MCF 10A (cell line): ENCODE measurements at places on chromosomes 7 and 10. TPM values are rescaled to one million over a fixed set of nuclear protein-coding genes. Genes with fewer than 3 reads are reported as not detected.

The PILRA gene
- total RNA-seq: 0.65 and 1.6 TPM in 2 replicates

The HABP2 gene
- total RNA-seq: not detected in 2 replicates

The PIK3AP1 gene
- total RNA-seq: not detected in 2 replicates

The RASA4 gene
- 2.1 and 4.0 TPM in 2 replicates for total RNA-seq

The AKR1E2 gene
- total RNA-seq: 0.29 TPM in 1 of 2 replicates, not detected in the other

The NRCAM gene
- 1.1 and 1.2 TPM in 2 replicates for total RNA-seq

The GHRHR gene
- not detected in 2 replicates for total RNA-seq

GRCh38 chr7:129270077-129270476, 45.2 kb downstream of the AHCYL2 start:
- H3K27ac ChIP-seq: no peak overlapping the region
- H3K36me3 ChIP-seq: peaks cover 6% of the 10 kb centered on the region
- peaks cover 5% of the 10 kb centered on the region for H3K4me1 ChIP-seq
- H3K27me3 ChIP-seq: no peaks in the 10 kb centered on the region

DNA sequence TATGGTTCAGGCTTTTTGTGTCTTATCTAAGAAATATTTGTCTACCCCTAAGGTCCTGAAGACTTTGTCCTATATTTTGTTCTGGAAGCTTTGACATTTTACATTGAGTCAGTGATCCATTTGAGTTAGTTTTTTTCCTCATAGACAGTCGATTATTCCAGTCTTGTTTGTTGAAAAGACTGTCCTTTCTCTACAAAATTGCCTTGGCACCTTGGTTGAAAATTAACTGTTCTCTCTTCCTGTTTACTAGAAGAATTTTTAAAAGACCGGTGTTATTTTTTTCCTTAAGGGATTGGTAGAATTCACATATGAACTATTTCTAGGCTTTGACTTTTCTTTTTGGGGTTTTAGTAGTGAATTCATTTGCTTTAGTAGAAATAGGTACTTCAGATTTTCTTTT, 12.0 kb downstream of the PLEKHA1 start:
- H3K4me1 ChIP-seq: peaks cover 22% of the 10 kb centered on the region
- H3K4me3 ChIP-seq: no peak overlapping the region
- H3K27ac ChIP-seq: no peak overlapping the region
- DNase-seq: no peak
- no peaks in the 10 kb centered on the region for H3K27me3 ChIP-seq

GRCh38 chr10:53719658-53720057, 947.1 kb upstream of the MBL2 start:
- H3K4me1 ChIP-seq: no peaks in the 10 kb centered on the region
- no peaks in the 10 kb centered on the region for H3K27me3 ChIP-seq
- H3K4me3 ChIP-seq: no peak overlapping the region
- DNase-seq: no peak

DNA sequence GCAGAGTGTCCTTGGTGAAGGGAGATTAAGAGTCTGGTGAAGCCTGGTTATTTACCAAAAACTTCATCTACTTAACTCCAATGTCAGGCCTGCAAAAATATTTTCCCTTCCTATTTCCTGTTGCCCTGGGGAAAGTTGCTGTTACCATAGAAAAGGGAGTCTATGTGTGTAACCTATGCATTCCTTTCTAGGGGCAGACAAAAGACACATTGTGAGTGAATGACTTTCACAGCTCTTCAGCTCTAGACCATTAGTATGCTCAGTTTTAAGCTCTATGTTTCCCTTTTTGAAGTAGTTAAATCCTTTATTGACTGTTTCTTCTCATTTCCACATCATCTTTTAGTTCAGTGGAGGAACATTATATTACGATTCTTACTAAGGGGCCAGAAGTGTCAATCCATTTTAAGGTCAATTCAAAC, 45.6 kb upstream of the SGCE start:
- DNase-seq: no peak
- no peak overlapping the region for H3K27ac ChIP-seq
- peaks cover 22% of the 10 kb centered on the region for H3K4me1 ChIP-seq
- H3K4me3 ChIP-seq: no peak overlapping the region

- peak; percentile 78 for DNase-seq
- H3K4me1 ChIP-seq: peaks cover 10% of the 10 kb centered on the region
- H3K27ac ChIP-seq: peak overlapping the region; percentile 98
- no peaks in the 10 kb centered on the region for H3K36me3 ChIP-seq
- H3K27me3 ChIP-seq: no peaks in the 10 kb centered on the region
These were observed 6.6 kb upstream of the TPK1 start for GRCh38 chr7:144842377-144842851.

DNA sequence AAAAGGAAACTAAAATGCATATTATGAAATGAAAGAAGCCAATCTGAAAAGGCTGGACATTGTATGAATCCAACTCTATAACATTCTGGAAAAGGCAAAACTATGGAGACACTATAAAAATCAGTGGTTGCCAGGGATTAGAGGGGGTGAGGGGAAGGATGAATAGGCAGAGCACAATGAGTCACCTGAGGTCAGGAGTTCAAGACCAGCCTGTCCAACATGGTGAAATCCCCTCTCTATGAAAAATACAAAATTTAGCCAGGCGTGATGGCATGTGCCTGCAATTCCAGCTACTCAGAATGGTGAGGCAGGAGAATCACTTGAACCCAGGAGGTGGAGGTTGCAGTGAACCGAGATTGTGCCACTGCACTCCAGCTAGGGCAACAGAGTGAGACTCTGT, 324.8 kb upstream of the PHYHIPL start:
- peaks cover 4% of the 10 kb centered on the region for H3K4me1 ChIP-seq
- H3K4me3 ChIP-seq: no peak overlapping the region
- no peak overlapping the region for H3K27ac ChIP-seq
- no peaks in the 10 kb centered on the region for H3K36me3 ChIP-seq
- H3K27me3 ChIP-seq: no peaks in the 10 kb centered on the region
- peak; percentile 40 for DNase-seq

- no peak for DNase-seq
- H3K27ac ChIP-seq: no peak overlapping the region
- H3K4me3 ChIP-seq: no peak overlapping the region
These were observed 48.0 kb downstream of the CUX1 start for GRCh38 chr7:101865455-101865854.

DNA sequence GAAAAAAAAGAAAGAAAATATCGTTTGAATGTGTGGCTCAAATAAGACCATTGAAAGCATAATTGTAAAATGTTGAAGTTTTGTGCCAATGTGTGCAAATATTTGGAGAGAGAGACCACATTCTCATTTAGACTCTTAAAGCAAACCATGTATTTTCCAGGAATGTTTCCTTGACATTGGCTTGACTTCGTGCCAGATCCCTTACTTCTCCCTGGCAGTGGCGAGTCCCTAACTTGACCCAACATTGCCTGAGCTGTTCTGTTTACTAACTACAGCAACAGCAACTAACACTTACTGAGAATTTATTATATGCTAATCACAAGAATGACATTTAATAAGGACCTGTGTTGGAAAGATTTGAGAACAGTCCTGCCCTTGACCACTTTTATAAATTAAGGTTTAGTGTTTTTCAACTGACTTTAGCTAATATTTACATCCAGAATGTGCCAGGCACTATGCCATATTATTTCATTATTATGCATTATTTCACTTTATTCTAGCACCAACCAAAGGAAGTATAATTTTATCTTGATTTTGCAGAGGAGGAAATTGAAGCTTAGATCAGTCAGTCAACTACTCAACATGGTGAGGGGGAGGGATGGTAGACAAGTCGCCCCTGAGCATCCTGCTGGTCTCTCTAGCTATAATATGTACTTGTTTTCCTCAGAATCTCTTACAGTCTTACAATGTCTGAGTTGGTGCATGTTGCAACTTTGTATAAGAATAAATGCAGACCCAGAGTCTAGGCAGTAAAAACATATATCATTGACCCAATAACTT, 29.7 kb downstream of the ZNF467 start:
- peaks cover 6% of the 10 kb centered on the region for H3K36me3 ChIP-seq
- no peak for DNase-seq
- no peak overlapping the region for H3K4me3 ChIP-seq
- H3K27ac ChIP-seq: no peak overlapping the region
- H3K27me3 ChIP-seq: no peaks in the 10 kb centered on the region

DNA sequence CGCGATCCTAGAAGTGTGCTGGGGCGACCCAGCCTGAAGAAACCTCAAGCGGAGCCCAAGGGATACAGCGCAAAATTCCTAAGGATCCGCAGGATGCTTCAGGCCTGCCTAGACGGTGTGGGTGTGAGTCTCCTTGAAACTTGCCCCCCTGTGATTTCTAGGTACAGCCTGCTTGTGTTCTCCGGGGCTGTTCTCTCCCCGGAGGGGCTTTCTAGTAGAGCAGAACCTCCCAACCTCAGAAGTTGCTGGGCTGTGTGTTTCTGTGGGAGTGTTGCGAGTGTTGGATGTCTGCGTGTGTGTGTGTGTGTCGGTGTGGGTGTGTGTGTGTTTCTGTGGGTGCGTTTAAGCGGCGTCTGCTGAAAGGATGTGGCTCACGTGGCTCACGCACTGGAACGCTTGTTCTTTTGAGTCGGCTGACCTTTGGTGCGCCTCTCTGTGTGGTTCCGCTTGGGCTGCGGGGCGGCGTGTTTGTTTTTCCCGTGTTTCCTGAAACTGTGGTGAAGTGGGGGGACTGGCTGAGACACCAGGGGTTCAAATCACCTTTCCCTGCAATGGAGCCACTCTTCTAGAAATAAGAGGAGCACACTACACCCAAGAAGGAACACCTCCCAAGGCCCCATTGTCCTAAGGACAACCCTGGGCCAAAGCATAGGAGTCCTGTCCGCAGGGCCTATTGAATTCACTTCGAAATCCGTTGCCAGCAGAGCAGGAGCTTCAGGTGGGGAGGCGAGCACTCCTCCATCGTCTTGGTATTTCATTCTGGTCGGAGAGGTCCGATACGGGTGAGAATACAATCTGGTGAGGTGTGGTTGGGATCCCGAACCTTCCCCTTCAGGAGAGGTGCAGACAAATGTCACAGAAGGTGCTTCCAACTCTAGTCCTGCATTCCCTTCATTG, 25.1 kb upstream of the ZNF273 start:
- no peak overlapping the region for H3K4me3 ChIP-seq
- H3K27me3 ChIP-seq: no peaks in the 10 kb centered on the region
- no peak overlapping the region for H3K27ac ChIP-seq

GRCh38 chr7:35379481-35379880, 125.6 kb upstream of the TBX20 start:
- no peak for DNase-seq
- peaks cover 12% of the 10 kb centered on the region for H3K27me3 ChIP-seq
- H3K4me1 ChIP-seq: no peaks in the 10 kb centered on the region

DNA sequence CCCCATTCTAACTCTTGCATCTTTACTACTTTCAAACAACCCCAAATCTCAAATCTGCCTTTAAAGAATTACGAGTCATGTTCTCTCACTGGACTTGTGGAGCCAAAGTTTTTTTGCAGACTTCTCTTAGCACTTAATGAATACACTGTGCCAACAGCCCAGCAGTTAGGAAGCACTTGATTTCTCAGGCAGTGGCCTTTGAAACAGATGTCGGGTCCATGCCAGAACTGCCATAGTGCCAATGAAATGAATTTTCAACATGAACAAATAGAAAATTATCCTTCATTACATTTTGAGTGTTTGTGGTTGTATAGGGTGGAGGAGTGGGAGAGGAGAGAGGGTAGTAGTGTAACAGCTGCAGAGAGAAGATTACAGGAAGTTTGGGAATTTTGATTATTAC, 5.9 kb downstream of the BORCS7 start:
- H3K4me3 ChIP-seq: no peak overlapping the region
- peaks cover 7% of the 10 kb centered on the region for H3K4me1 ChIP-seq
- DNase-seq: no peak
- peaks cover 23% of the 10 kb centered on the region for H3K36me3 ChIP-seq

DNA sequence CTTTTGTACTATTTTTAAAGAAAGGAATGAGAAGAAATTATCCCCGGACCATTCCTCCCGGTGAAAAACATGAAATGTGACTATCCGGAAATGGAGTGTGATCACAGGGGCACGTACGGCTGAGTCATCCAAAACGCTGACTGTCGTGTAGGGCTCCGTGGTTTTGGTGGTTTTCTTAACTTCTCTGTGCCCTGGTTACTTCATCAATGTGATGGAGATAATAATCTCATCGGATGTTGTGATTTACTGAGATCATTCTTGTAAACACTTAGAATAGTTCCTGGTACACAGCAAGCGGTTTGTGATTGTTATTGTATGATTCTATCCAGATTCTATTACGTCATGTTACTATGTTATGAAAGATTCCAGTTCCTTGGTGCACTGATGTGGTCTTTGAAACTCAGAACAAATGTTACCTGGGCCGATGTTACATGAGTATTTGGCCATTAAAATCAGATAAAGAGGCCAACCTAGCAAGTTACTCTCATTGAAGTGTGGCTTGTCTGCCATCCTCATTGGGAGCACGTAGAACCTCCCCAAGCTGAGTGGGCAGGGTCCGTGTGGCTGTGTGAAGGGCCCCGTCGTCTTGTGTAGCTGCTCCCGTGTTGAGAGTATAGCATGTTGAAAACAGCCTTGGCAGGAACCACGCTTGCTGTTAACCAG, 99.5 kb downstream of the CAMK1D start:
- H3K27ac ChIP-seq: peak overlapping the region; percentile 93
- H3K4me3 ChIP-seq: peak overlapping the region; percentile 53
- peaks cover 12% of the 10 kb centered on the region for H3K27me3 ChIP-seq
- peak; percentile 76 for DNase-seq

DNA sequence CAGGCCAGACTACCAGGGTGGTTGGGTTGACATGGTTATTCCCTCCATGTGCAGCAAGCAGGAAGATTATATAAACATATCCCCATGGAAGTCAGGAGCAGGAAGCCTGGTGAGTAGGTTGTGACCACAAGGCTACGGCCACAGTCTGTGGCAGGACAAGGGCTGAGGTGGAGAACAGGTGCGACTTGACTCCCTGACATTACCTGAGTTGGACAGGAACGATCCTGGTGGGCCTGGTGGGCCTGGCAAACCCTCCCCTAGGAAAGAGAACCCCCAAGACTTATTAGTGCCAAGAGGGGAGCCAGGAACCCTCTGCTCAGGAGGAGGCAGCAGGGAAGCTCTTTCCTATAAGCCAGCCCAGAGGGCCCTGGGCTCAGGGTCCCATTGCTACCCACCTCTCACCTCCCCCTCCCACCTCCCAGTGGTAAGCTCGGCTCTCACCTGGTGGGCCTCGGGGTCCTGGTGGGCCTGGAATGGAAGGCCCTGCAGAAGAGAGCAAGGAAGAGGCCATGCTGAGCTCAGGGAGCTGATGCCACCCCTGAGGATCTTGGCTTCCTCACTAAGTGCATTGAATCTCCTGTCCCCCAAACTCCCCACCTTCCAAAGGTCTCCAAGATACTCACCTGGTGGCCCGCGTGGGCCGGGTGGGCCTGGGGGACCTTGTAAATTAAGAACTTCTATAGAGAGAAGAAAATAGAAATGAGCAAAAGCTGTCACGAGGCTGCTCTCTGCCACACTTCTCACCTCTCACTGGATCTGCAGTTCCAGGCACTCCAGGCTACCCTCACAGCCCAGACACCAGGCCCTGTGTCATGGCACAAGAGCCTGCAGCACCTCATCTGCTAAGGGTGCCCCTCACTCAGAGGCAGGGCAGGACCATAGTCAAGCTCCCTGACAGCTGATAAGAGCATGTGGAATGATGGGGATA, 44.6 kb downstream of the COL17A1 start:
- no peak overlapping the region for H3K27ac ChIP-seq
- no peaks in the 10 kb centered on the region for H3K4me1 ChIP-seq
- no peak overlapping the region for H3K4me3 ChIP-seq

- H3K4me1 ChIP-seq: no peaks in the 10 kb centered on the region
- no peak overlapping the region for H3K27ac ChIP-seq
- no peaks in the 10 kb centered on the region for H3K27me3 ChIP-seq
- no peak for DNase-seq
- no peak overlapping the region for H3K4me3 ChIP-seq
These were observed 49.9 kb upstream of the NANOS1 start for GRCh38 chr10:118979661-118980060.
